ENCODE measurements at places on chromosomes 3 and 15.

- no peak for ATAC-seq
These were observed 314.0 kb downstream of the ERC2 start for GRCh38 chr3:56154297-56154696.

- ATAC-seq: no peak
These were observed 1241.5 kb downstream of the ROBO2 start for GRCh38 chr3:78281381-78281780.

- peak; percentile 35 for ATAC-seq
These were observed 257.5 kb downstream of the ZNF621 start for GRCh38 chr3:40782111-40782721.

DNA sequence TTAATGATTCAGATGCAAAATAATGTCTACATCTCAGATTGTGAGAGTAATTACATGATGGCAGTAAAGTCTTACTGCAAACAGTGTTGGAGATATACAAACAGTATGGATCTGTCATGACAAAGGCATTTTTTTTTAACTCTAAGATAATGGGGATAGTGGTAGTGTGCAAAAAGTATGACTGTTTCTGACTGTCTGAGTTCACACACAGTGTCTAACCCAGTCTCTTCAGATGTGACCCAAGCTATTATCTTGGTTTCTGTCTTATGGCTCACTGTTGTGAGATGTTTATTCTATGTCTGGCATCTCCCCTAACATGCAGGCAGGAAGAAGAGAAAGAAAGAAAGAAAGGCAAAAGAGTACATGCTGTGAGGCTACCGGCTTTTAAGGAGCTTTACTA, 17.0 kb downstream of the RPL39L start:
- ATAC-seq: no peak

DNA sequence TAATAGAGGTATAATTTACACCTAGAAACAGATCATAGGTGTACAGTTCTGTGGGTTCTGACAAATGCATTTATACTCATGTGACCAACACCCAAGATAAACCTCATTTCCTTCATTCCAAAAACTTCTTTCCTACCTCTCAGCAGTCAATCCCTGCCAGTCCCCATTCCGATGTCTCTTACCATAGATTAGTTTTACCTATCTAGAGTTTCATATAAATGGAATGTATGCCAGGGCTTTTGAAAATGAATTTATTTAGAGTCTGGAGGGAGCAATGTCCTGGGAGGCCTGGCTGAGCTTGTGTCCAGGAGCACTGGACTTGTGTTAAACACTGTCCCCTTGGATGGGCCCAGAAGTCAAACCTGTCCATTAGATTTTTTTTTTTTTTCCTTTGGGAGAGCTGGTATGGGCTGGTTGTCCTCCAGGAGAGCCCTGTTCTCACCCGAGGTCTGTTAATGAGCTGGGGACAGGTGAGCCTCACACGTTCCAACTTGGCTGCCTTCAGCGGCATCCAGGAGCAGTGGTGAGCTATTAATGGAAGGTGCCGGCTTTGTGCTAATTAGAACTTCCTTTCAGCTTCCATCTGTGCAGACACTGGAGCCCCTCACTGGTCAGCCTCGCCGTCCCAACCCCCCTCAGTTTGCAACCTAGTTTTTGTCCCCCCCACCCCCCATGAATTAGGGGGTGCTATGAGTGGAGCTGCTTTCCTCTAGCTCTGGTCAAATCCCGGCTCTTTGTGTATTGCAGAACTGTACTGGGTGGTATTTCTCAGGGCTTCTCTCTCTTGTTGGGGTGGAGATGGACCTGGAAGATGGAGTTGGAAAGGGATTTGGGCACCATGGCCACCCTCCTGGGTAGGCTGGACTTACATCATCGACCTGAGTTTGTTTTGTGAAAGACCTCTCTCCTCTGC, 40.7 kb upstream of the POLG start:
- ATAC-seq: no peak

DNA sequence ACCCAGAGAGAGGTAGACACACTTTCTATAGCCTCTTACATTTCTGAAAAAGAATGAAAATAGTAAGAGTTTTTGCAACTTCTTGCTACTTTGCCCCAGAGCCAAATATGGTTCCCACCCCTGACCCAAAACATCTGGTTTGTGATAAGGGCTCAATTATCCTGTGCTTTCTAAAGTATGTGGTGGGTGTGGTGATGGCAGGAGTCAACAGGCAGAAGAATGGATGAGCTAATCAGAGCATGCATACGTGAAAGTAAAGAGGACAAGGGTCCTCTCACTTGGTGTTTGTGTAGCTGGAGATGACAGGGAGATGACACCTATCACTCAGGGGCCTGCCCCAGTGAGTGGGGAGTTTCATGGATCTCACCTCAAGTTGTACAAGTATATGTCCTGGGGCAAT, 19.1 kb downstream of the KBTBD8 start:
- ATAC-seq: peak; percentile 45

DNA sequence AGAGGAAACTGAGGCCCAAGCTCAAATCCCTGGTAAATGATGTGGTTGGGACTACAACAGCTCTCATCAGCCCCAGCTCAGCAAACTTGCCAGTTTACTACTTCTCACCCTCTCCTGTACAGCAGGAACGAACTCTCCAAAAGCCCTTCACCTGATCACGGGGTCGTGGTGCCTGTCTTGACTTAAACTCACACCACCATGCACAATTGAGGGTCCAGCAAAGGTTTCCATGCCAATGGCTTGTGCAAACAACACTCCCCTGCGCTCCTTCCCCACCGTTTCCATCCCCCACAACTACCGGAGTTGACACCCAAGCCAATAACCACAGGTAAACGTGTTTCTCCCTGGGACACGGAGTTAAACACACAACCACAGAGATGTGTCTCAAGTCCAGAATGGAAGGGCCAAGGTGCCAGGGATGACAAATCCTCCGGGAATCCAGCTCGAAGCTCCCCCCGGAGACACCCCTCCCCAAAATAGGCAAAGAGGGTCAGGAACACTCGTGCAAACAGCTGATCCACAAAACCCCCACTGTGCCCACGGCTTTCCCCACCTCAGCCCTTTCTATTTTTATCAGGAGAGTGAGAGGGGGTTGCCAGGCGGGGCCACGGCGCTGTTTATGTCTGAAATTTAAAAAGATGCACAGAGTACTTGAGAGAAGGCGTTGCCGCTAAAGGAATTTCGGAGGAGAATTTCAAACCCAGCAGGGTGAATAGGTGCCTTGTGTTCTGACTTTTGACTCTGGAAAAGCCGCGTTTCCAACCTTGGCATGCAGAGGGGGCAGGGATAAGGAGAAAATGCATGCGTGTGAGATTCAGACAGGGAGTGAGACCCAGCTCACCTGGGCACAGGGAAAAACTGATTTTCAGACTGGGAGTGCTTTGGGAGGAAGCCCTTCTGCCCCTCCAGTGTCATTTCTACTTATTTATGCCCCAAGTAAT, 10.6 kb upstream of the ACAN start:
- ATAC-seq: no peak

DNA sequence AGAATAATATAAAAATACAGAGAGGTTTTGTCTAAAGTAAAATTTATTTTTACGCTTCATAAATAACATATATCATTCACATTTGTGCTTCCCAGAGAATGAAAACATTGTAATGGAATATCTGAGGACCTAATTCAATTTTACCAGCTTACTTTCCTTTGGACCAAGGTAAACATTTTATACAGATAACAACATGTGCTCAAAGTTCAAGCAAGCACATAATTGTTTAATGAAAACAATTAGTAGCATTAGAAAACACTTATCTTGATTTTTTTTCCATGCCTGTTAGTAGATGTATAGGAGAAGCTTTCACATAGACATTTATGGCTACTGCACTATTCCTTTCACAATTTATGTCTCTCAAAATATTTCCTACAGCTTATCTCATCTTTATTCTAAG, 400.0 kb downstream of the ZIC1 start:
- ATAC-seq: no peak

DNA sequence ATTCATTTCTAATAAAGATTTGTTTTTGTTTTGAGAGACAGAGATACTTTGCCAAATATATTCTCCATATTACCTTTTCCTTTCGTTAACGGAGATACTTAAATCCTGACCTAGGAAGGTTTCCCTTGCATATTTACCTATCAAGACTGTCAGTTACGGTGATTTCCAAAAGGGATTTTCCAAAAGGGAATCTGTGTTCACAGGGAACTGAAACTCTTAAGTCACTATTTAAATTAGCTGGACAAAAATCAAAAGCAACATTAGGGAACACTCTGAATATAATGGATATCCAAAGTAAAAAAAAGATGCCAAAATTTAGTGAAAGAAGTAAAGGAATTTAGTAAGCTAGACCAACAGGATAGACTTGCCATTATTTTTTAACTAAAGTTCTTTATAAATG, 576 bp downstream of the LRRFIP2 start:
- no peak for ATAC-seq

GRCh38 chr3:194344012-194344411, 7.1 kb downstream of the CPN2 start:
- ATAC-seq: peak; percentile 74

DNA sequence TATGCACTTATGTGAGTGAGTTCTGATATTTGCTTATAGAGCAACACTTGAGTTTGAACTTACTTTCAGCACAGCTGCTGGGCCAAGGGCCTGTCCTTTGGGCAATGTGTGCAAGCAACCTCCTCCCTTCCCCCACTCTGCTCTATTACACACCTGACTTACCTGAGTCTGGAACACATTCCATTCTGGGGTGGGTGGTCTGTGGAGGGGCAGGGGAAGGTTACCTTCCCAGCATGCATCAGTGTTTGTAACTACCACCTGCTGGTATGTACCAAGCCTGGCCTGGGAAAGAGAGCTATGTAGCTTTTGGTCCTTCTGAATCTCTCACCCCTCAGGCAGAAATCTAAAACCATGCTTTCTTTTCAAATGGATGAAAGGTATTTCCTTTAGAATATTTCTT, 103.0 kb downstream of the ISL2 start:
- no peak for ATAC-seq

- no peak for ATAC-seq
These were observed 9.2 kb downstream of the CSRNP1 start for GRCh38 chr3:39144095-39144747.

- ATAC-seq: no peak
These were observed 182.6 kb upstream of the SEMA6D start for GRCh38 chr15:47534673-47535072.

DNA sequence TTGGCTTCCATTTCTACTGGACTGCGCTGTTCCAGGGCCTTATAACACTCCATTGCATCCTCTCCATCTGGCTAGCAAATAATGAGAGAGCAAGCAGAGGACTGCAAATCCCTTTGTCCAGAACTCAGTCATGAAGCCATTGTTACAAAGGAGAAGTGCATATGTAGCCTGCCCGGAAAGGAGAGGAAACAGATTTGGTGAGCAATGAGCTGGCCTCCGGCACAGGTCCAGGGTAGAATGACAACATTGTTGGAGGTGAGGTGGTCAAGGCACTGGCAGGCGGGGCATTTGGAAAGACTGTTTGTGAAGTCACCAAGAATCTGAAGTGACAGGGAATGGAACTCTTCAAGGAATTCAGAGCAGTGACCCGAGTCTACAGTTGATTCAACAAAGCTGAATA, 25.0 kb upstream of the ATP1B3 start:
- no peak for ATAC-seq

DNA sequence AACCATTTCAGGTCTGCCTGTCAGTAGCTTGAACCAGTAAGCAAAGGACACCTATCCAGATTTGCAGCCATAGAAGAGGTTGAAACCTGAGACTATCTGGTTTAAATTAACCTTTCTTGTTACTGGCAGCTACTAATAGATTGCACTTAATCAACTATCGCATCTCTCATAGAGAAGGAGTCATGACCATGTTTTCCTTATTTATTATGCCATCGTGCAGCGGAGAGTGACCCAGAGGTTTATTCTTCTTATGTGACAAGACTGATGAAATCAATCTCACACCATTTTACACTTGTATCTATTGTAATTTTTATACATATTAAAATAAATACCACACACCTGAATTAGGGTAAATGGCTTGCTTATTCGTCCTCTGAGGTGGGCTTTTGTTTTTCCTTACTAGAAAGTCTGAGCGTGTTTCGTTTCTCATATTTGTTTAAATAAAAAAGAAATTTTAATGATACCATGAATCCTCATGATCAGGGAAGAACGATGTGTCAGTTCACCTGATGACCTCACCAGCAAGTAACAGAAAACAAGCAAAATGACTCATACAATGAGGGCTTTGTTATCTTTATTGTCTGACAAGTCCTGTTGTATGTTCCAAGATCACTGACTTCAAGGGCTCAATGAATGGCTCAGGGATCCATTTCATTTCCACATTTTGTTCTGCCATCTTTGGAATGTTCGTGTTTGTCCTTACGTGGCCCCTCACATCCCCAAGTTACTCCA, 379.5 kb upstream of the DPH6 start:
- no peak for ATAC-seq
